CD8-positive, alpha-beta memory T cell (primary cell): ENCODE measurements at places on chromosomes 16 and 17. TPM values are rescaled to one million over a fixed set of nuclear protein-coding genes. Genes with fewer than 3 reads are reported as not detected.

DNA sequence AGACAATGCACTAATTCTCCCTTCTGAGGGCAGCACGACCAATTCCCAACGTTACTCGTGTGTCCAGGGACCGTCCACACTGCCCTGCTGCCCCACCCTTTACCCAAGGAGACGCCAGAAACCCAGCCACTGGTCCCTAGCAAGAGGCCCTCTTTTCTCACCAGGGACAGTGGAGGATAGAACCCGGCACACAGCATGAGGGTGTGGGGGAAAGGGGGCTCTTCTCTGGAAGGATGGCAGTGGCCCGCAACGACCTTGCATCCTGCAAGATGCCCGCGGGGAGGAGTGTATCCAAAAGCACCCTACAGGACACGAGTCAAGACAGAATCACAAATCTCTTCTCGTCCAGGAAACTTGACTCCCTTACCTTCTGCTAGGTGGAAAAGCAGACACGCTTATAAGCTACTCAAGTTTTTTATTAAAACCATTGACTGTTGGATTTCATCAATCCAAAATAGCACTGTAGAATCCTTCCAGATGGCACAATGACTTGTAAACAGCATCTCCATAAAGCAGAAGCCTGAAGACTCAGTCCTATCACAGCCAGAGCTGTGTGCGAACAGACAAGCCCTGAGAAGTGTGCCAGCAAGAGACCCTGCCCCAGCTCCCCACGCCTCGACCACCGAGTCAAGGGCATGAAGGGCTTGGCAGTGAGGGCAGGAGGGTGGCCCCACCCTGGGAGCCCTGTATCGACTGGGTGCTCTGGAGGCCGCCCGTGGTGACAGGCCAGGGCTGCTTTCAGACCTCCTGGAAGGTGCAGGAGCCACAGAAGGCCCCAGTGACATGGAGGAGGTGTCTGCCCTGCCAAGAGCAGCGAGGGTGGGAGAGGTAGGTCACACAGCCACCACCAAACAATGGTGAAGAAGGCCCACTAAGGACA, 103.8 kb downstream of the ANKRD11 start:
- peaks cover 74% of the 10 kb centered on the region for H3K4me1 ChIP-seq
- H3K27me3 ChIP-seq = no peaks in the 10 kb centered on the region
- no peak overlapping the region for H3K4me3 ChIP-seq
- no peak for DNase-seq
- no peak overlapping the region for H3K27ac ChIP-seq

GRCh38 chr17:74408262-74408661, 23.6 kb upstream of the GPRC5C start:
- no peaks in the 10 kb centered on the region for H3K36me3 ChIP-seq
- no peak for DNase-seq
- H3K4me3 ChIP-seq = no peak overlapping the region
- no peaks in the 10 kb centered on the region for H3K4me1 ChIP-seq

DNA sequence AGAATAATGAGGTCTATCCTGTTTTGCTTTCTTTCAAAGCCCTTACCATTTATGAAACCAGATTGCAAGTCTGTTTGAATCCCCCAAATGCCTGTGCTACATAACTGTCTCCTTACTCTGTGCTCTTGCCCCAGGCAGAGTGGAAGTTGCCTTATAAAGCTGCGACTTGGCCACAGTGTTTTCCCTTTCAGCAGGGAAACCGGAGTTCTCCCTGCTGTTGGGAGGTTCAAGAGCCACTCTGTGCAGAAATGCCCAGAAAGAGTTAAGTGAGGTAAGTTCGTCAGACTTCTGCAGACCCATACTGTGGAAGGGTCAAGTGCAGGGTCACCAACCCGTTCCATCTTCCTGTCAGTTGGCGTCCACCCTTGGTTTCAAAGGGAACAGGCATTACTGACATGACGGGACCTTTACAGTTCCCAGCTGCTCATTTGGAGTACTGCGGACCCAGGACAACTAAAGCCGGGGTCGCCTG, 508.9 kb downstream of the WWOX start:
- no peaks in the 10 kb centered on the region for H3K27me3 ChIP-seq
- H3K27ac ChIP-seq = no peak overlapping the region

- H3K27me3 ChIP-seq = peaks cover 83% of the 10 kb centered on the region
- H3K4me1 ChIP-seq = peaks cover 21% of the 10 kb centered on the region
- no peaks in the 10 kb centered on the region for H3K36me3 ChIP-seq
- DNase-seq = no peak
- H3K27ac ChIP-seq = peak overlapping the region; percentile 79
- peak overlapping the region; percentile 41 for H3K4me3 ChIP-seq
These were observed 1.3 kb downstream of the HOXB9 start for GRCh38 chr17:48624544-48625494.

DNA sequence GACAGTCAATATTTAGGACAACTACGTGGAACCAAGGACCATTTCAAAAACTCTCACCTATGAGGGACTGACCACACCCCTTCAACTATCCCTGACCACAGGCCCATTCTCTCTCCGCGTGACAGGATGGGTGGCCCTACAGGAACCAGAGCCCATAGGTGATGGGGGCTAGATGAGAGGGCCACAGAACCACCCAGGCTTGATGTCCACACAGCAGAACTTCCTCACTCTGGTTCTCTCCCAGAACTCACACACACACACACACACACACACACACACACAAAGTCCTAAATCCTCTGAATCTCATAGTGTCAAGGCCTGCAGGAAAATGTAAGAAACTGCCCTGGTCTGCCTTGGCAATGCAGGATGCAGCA, 1.5 kb downstream of the ZNF319 start:
- H3K27ac ChIP-seq = peak overlapping the region; percentile 49

- no peak overlapping the region for H3K27ac ChIP-seq
- H3K27me3 ChIP-seq = no peaks in the 10 kb centered on the region
- no peak overlapping the region for H3K4me3 ChIP-seq
These were observed 3.9 kb upstream of the NFAT5 start for GRCh38 chr16:69561901-69562300.

DNA sequence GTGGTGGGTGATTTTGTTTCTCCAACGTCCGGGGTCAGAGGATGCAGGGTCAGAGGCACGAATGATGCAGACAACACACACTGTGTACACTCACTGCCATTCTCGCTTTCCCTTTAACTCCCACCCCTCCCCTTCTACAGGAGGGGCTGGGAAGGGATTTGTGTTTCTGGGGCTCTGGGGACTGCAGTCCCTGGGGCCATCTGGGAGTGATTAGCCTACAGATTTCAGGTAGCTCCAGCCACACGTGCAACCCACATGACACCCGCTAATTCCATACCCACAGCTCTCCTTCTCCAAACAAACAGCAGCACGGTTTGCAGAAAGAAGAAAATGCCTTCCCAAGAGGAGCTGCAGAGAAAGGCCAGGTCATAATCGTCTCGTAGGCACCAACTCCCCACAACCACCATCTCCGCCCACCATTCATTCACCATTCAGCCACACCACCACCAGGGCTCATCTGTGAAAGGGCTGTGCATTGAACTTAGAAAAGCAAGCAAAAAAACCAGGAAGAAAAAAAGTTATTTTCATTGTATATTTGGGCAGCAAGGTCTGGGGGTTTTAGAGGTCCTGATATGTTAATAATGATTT, 9.4 kb upstream of the SOX9 start:
- no peaks in the 10 kb centered on the region for H3K36me3 ChIP-seq
- H3K27ac ChIP-seq = no peak overlapping the region
- H3K27me3 ChIP-seq = peaks cover 3% of the 10 kb centered on the region

DNA sequence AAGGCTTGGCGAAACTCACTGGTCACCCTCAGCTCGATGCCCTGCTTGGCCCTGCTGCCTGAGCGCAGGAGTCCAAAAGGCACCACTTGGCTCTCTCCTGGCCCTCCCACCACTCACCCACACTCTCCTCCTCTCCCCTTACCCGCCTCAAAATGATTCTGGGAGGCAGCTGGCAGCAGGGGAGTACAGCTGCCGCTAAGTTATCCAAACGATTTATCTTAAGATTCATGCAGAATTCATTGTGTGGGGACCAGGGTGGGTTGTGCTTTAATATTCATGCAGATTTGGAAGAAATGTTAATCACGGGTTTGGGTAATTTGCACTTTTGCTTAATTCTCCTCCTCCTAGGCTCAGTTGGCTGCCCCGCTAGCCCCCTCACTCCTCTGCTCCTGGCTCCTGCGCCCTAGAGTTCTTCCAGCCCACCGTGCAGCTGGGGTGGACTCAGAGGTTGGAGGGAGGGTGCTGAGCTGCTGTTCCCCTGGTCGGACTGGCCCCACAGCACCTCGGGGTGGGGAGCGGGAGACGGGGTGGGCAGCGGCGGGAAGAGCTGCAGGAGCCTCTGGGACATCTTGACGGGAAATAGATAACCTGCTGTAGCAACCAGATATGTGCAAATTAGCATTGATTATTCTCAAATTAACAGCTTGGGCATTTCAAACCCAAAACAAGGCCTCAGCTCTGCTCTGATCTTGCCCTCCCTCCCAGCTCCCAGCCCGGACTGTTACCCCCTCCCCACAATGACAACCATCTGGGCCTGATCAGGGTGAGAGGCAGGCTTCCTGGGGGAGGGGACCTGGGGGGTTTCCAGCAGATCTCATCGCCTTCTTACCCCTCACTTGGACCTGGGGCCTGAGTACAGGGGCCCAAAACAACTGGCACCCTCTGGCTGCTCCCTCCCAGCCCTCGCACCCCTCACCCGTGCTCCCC, 122.6 kb upstream of the RPL38 start:
- H3K27me3 ChIP-seq = no peaks in the 10 kb centered on the region
- DNase-seq = no peak
- H3K4me1 ChIP-seq = no peaks in the 10 kb centered on the region
- no peak overlapping the region for H3K27ac ChIP-seq
- H3K36me3 ChIP-seq = no peaks in the 10 kb centered on the region
- H3K4me3 ChIP-seq = no peak overlapping the region

- DNase-seq = no peak
- no peaks in the 10 kb centered on the region for H3K36me3 ChIP-seq
- H3K27ac ChIP-seq = no peak overlapping the region
These were observed 19.5 kb upstream of the SCNN1B start for GRCh38 chr16:23282568-23282967.

DNA sequence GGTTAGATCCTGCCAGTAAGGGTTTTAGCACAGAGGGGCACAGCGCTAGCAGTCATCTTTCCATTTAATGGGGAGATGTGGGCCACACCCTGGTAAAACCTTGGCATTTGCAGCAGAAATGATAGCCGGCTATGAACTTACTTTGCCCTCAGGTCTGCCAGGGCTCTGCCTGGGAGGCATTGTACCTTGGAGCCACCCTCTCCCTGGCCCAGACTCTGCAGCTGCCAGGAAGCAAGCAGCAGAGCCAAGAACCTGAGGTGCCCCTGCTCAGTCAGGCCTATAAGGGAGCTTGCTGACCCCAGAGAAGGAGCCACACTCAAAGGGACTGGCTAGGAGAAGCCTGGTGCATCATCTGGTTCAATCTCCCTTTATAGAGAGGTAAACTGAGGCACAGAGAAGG, 23.7 kb upstream of the PHF12 start:
- H3K27me3 ChIP-seq = no peaks in the 10 kb centered on the region
- no peaks in the 10 kb centered on the region for H3K36me3 ChIP-seq
- DNase-seq = no peak
- H3K4me3 ChIP-seq = no peak overlapping the region
- H3K27ac ChIP-seq = no peak overlapping the region

DNA sequence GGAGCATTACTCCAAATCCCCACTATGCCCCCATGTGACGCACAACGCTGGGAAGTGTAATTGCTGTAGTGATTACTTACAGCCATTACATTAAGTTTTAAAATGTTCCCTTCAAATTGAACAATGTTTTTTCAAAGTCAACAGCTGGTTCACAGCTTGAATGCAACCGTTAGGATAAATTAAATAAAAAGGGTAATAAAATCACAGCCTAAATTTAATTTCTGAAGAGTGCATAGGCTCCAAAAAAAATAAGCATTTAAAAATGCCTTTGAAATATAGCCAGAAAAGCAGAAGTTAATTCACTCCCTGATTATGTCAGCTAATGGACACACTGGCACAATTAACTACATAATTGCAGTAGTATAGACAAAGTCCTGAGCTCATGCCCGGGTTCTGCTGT, 50.5 kb upstream of the KDM8 start:
- no peak for DNase-seq
- no peaks in the 10 kb centered on the region for H3K27me3 ChIP-seq
- H3K36me3 ChIP-seq = no peaks in the 10 kb centered on the region
- peaks cover 10% of the 10 kb centered on the region for H3K4me1 ChIP-seq

DNA sequence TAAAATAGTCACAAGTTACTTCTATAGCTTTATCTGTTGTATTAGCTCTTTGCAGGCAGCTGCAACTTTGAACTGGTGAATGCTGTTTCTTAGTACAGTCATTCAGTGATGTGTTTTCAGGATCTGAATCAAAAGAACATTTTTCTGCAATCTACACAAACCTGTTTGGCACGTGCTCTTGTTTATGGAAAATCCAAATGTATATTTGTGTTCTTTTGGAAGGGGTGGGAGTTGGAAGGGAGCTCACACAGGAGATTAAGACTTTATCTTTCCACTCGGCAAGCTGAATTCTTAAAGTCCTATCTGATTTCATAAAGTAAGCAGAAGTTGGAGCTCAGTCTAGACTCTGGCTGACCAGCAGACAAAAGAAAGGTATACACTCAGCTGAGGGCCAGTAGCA, 300.2 kb downstream of the MAP2K6 start:
- H3K4me3 ChIP-seq = no peak overlapping the region
- H3K27me3 ChIP-seq = no peaks in the 10 kb centered on the region
- DNase-seq = no peak

DNA sequence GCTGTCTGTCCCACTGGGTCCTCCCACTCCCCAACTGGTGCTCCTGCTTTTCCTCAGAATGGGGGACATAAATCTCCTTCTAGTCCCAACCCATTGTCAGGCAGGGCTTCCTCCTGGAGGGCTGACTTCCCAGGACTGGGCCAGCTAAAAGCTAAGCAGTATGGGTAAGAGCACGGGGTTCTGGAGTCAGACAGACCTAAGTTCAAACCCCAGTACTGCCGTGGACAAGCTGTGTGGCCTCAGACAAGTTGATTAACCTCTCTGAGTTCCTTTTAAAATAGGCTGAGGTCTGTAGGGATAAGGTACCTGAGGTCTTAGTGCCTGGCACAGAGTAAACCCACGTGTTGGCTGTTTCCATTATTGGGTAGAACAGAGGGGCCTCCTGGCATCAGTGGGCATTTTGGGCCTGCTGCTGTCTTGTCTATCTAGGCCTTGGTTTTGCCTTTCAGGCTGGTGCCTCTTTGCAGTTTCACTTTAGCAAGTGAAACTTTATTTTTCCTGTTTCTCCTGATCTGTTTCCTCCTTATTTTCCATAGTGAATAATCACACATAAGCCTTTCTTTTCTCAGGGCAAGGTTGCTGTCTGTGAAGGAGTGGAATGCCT, 114.6 kb downstream of the PRKCB start:
- H3K36me3 ChIP-seq = no peaks in the 10 kb centered on the region
- H3K27ac ChIP-seq = peak overlapping the region; percentile 49
- peaks cover 71% of the 10 kb centered on the region for H3K4me1 ChIP-seq
- no peak for DNase-seq

GRCh38 chr17:63842173-63842539, 329 bp downstream of the SMARCD2 start:
- H3K27ac ChIP-seq = peak overlapping the region; percentile 88
- peak overlapping the region; percentile 69 for H3K4me3 ChIP-seq
- DNase-seq = no peak

The ACAP1 gene
- 225 TPM for total RNA-seq

The SALL1 gene
- not detected for total RNA-seq

The KRTAP9-8 gene
- total RNA-seq = not detected

The CDC42EP4 gene
- total RNA-seq = 0.55 TPM

The MEIOB gene
- not detected for total RNA-seq

The SULT1A2 gene
- total RNA-seq = 0.46 TPM

The SYT17 gene
- not detected for total RNA-seq

The COL1A1 gene
- 0.39 TPM for total RNA-seq
